ENCODE measurements at places on chromosomes 12 and 14.

GRCh38 chr14:80206351-80207080 lies 4.8 kb downstream of the DIO2 start:
- DNase-seq, result no peak

GRCh38 chr12:106651552-106651951 lies 68.7 kb downstream of the RFX4 start:
- DNase-seq, result no peak

DNA sequence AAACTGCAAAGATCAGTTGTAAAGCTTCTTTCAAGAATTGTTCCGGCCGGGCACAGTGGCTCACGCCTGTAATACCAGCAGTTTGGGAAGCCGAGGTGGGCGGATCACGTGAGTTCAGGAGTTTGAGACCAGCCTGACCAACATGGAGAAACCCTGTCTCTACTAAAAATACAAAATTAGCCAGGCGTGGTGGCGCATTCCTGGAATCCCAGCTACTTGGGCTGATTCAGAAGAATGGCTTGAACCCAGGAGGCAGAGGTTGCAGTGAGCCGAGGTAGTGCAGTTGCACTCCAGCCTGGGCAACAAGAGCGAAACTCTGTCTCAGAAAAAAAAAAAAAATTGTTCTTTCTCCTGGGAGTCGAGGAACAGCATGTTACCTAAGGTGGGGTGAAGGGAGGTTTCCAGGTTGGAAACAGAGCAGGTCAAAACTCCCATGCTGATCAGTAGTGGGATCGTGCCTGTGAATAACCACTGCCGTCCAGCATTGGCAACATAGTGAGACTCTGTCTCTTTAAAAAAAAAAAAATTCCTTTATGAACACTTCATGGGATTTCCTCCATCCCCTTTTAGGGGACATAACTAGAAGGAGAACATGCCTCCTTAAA lies 13.9 kb downstream of the FBXO34 start:
- DNase-seq, result no peak

GRCh38 chr14:71444030-71444822 lies 488.0 kb upstream of the RGS6 start:
- no peak for DNase-seq

DNA sequence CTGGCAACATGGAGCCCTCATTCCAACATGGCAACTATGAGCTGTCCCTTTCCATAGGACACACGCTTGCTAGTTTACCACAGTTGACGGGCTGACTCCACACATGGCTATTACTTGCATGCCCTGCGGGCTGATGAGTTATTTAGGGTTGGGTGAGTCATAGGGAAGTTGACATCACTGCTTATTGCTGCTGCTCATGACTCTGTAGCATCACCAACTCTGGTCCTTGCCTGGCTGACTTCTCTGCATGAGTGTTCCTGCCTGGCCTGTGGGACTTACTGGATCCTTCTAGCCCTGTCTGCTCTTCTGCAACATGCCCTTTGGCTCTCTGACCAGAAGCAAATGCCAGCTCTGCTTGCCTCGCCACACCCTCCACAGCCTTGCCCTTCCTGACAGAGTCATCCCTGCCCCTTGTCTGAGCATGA lies 199.5 kb downstream of the ANO6 start:
- peak; percentile 98 for DNase-seq

- no peak for DNase-seq
Observed at GRCh38 chr14:65461730-65462129, 49.2 kb downstream of the FUT8 start.

GRCh38 chr14:52018252-52018651 lies 28.9 kb downstream of the RTRAF start:
- DNase-seq, result no peak

GRCh38 chr12:3405821-3406220 lies 85.2 kb upstream of the PRMT8 start:
- DNase-seq, result no peak

- DNase-seq, result no peak
Observed at GRCh38 chr12:124376435-124376834, 81.5 kb downstream of the RFLNA start.

DNA sequence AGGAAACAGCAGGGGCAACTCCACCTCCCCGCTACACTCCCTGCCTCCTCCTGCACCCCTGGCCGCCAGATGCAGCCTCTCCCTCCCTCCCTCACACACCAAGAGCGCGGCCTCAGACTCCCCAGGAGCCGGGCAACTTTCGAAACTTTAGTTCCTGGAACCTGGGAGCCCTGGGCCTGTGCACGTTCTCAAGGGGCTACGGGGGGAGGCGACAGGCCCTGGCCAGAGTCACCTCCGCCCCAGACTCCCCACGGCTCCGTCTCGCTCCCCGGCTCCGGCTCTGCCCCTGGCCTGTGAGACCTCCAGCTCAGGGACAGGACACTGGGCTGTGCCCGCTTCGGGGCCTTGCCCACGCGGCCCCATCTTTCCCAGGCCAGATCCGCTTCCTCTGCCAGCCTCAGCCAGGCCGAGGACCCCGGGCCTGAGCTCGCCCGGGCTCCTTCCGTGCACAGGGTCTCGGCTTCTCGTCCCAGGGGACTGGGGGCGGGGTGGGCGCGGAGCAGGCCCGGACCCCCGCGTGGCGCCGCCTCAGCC lies 5.5 kb downstream of the AMN start:
- DNase-seq, result no peak

GRCh38 chr12:126558810-126559209 lies 1493.6 kb downstream of the AACS start:
- no peak for DNase-seq

DNA sequence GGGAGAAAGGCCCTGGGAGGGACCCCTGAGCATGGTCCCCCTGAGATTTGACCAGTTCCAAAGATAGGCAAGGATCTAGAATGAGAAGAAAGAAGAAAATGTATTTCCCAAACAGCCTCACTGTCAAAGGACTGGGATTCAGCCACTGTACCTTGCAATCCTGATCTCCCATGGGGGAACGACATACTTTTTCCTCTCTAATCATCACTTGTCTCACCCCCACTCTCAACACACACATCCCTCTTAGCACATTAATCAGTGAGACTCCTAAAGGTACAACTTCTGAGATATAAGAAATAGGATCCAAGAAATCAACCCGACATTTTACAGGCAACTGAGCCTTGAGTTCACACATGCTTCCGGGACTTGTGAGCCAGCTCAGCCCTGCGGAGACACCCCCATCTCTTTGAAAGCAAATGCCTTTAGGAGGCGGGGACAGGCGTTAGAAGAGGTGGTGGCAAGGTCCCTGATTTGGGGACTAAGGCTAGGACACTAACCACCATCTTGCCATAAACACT lies 1.4 kb downstream of the MAP3K9 start:
- DNase-seq, result no peak

- DNase-seq, result no peak
Observed at GRCh38 chr12:48340943-48341342, 9.8 kb downstream of the ZNF641 start.

DNA sequence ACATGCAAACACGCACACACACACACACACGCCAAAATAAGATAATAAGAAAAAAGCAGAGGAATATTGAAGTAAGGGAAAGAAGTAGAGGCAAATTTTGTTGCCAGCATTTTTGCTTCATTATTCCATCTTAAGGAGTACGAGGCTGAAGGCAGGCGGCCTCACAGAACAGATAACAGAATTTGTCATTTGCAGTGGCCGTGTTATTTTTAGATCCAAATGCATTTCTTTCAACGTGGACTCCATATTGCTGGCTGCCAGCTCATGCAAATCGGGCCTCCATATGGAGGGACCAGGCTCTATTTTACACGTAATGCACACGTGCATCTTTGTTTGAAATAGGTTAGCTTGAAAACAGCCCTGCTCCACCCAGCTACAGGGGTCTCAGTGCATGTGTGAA lies 172.9 kb downstream of the RBM19 start:
- DNase-seq, result no peak

GRCh38 chr14:39038542-39038941 lies 64.5 kb downstream of the SEC23A start:
- no peak for DNase-seq

GRCh38 chr14:50520947-50521815 lies 11.2 kb downstream of the MAP4K5 start:
- DNase-seq, result peak; percentile 82

- no peak for DNase-seq
Observed at GRCh38 chr14:34013721-34014060, 62.8 kb upstream of the EGLN3 start.

DNA sequence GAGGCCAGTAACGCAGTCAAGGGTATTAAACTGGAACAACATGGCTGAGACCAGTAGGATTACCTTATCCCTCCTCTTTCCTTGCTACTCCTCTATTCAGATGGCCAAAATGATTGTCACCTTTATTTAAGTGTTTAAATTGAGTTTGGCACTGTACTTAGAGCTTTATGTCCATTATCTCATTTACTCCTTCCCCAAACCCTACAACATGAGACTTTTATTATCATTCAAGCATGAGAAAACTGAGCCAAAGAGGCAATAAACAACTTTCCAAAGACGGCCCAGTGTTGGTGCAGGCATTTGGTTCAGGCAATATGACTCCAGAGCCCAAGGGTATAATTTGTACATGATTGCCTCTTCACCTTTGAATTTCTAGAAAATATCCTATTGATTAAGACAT lies 370.9 kb upstream of the KITLG start:
- no peak for DNase-seq

GRCh38 chr14:68131907-68132306 lies 312.3 kb downstream of the RAD51B start:
- no peak for DNase-seq

GRCh38 chr14:64337888-64338615 lies 43.9 kb upstream of the ESR2 start:
- peak; percentile 13 for DNase-seq

GRCh38 chr12:11596141-11596540 lies 53.3 kb upstream of the ETV6 start:
- DNase-seq, result no peak

DNA sequence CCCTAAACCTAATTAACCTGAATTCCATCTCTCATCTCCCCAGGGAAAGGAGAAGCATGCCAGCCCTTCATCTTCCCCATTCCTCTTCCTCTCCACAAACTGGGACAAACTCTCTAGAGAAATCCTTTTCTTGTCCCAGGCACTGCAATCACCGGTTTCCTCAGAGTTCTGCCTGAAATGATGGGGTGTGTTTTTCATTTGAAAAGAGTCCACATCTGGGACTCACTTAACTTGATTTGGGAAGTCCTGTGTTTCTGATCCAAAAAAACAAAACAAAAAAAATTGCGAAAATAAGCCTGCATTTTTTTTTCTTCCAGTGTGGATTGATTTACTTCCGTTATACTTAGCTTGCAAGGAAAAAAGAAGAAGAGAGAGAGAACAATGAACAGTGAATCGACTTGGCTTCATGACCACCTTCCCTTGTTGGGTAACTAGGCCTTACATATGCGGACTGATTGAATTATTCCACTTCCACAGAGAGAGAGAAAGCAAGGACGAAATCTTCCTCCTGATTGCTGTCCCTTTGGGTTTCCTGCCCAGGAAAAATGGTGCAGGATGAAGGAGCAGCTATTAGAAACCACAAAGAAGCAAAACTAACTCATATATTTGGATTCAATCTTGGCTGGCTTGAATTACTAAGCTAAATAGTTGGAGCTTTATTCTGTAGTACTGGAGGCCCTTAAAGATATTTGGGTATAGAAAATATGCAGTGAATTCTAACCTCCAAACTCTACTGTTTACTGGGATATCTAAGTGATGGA lies 506.2 kb upstream of the TBX3 start:
- no peak for DNase-seq

GRCh38 chr12:3544296-3544965 lies 53.4 kb downstream of the PRMT8 start:
- DNase-seq, result no peak

DNA sequence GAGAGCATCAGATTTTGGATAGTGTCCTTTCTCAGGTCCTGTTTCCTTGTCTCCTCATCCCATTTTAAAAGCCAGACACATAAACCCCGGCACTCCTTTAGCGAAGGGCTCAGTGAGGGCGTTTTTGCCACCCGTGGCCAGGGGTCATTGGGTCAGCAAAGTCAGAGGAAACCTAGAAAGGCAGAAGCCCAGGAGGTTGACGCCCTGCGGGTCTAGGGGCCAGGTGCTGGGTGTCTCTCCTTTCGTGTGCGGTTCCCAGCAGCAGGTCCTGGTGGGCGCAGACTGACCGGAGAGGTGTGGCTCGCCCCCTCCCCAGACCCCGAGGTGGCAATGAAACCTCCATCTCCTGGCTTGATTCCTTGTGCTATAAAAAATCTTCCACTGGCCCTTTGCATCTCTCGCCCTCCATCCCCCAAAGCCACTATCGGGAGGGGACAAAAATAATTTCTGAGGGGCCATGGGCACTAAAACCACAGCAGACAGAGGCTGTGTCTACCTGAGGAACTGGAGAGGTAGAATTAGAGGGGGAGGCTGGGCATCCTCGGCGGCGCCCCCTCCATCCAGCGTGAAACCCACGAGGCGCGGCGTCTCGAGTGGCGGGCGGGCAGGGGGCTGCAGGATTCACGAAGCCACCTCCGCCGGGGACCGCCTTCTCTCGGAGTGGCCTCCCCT lies 858 bp upstream of the FRMD6 start:
- no peak for DNase-seq

GRCh38 chr14:99062216-99062615 lies 209.8 kb downstream of the BCL11B start:
- DNase-seq, result no peak

GRCh38 chr14:78446807-78447206 lies 276.6 kb downstream of the NRXN3 start:
- no peak for DNase-seq

DNA sequence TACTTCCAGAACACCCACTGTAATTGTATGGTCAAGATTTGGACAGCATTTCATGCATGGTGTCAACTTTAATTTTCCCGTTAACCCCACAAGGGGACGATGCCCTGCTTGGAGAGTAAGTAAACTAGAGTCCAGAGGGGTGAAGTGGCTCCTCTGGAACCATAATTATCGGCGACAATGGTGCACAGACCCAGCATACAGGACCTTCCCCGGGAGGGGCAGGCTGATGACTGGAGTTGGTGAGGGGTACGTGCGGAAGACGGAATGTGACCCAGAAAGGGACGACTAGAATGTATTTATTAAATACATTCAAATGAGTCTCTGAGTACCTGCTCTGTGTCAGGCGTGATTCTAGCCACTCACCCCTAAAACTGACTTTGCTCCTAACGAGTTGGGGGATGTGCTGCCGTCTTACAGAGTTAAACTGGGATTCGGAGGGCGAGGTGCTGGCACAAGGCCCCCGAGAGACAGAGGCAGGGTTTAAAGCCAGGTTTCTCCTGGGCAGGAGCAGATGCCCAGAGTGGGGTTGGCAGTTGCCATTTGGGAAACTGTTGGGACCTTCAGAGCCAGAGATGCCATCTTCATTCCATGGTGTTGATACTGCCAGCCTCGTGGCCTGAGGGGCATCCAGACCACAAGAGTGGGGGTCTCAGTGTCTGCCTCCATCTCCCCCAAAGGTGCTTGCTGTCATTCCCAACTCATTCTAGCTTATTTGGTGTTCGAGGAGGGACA lies 10.9 kb downstream of the RTL1 start:
- no peak for DNase-seq

- no peak for DNase-seq
Observed at GRCh38 chr12:65100140-65100539, 21.0 kb downstream of the WIF1 start.

- DNase-seq, result no peak
Observed at GRCh38 chr12:22729431-22729956, 104.5 kb downstream of the ETNK1 start.

DNA sequence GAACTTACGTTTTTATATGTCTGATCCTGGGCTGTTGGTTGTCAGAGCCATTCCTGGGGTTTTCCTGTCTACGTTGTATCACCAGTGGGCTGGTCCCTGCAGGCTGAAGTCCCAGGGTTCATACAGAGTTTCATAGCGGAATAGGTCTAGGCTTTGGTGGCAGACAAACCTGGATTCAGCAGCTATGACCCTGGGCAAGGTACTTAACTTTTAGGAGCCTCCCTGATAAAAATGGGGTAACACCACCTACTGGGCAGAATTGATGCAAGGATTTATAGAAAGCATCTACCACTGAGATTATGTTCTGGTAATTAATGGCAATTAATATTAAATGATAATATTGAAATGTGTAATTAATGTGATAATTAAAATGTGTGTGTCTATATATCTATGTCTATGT lies 141.2 kb downstream of the SYNE2 start:
- no peak for DNase-seq

Measured in HS-5 (cell line).